ENCODE measurements at places on chromosomes 4 and X. TPM values are rescaled to one million over a fixed set of nuclear protein-coding genes. Genes with fewer than 3 reads are reported as not detected.

DNA sequence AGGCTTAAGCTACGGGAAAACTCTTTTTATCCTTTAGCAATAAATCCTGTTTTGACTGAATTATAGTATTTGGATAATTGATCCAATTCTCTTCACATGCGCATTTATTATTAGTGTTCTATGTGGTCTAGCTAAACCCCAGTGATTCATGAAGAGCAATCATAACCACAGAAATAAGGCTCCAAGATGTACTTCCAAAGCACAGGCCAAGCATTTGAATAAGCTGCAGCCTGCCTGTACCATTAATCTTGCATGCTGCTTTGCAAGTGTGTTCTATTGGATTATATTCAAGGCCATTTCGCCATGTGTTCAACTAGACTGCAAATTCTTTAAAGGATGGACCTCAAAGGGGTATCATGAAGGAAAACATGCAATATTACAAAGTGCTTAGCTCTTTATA, 385.2 kb upstream of the FAT1 start:
- no peaks in the 10 kb centered on the region for H3K27me3 ChIP-seq
- H3K36me3 ChIP-seq: no peaks in the 10 kb centered on the region
- no peak overlapping the region for H3K27ac ChIP-seq
- H3K4me1 ChIP-seq: no peaks in the 10 kb centered on the region

GRCh38 chr4:589219-589963, 13.3 kb upstream of the TMEM271 start:
- H3K27ac ChIP-seq: no peak overlapping the region
- no peaks in the 10 kb centered on the region for H3K36me3 ChIP-seq

- peaks cover 16% of the 10 kb centered on the region for H3K4me1 ChIP-seq
- H3K27ac ChIP-seq: no peak overlapping the region
- DNase-seq: no peak
- H3K27me3 ChIP-seq: peaks cover 25% of the 10 kb centered on the region
Observed at GRCh38 chr4:4675051-4675581, 133.3 kb upstream of the STX18 start.

GRCh38 chr4:40515037-40515397, 114.6 kb downstream of the RBM47 start:
- no peak for DNase-seq
- peak overlapping the region; percentile 79 for H3K4me3 ChIP-seq
- peaks cover 46% of the 10 kb centered on the region for H3K4me1 ChIP-seq
- peak overlapping the region; percentile 96 for H3K27ac ChIP-seq

GRCh38 chr4:84971319-84971932, 4.9 kb upstream of the WDFY3 start:
- no peak for DNase-seq
- H3K4me3 ChIP-seq: no peak overlapping the region
- H3K27ac ChIP-seq: no peak overlapping the region
- no peaks in the 10 kb centered on the region for H3K36me3 ChIP-seq
- no peaks in the 10 kb centered on the region for H3K27me3 ChIP-seq
- peaks cover 9% of the 10 kb centered on the region for H3K4me1 ChIP-seq

DNA sequence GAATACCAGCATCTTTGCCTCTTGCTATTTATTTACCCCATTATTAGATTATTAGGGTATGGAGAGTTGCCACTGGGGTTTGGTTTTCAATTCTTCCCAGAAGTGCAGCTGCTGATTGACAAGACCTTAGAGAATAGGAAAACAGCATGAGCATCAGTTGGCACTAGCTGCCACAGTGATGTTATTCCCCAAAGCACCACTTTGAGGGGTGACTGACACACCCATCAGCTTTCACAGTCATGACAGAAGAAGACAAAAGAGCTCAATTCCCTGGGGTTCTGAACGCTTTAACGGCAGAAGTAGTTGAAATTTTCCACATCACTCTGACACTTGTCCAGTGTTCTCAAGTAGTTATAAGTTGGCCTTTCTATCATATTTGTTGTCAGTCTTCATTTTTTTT, 55.0 kb upstream of the NR3C2 start:
- no peaks in the 10 kb centered on the region for H3K4me1 ChIP-seq
- no peaks in the 10 kb centered on the region for H3K27me3 ChIP-seq
- no peak overlapping the region for H3K4me3 ChIP-seq
- H3K27ac ChIP-seq: no peak overlapping the region

DNA sequence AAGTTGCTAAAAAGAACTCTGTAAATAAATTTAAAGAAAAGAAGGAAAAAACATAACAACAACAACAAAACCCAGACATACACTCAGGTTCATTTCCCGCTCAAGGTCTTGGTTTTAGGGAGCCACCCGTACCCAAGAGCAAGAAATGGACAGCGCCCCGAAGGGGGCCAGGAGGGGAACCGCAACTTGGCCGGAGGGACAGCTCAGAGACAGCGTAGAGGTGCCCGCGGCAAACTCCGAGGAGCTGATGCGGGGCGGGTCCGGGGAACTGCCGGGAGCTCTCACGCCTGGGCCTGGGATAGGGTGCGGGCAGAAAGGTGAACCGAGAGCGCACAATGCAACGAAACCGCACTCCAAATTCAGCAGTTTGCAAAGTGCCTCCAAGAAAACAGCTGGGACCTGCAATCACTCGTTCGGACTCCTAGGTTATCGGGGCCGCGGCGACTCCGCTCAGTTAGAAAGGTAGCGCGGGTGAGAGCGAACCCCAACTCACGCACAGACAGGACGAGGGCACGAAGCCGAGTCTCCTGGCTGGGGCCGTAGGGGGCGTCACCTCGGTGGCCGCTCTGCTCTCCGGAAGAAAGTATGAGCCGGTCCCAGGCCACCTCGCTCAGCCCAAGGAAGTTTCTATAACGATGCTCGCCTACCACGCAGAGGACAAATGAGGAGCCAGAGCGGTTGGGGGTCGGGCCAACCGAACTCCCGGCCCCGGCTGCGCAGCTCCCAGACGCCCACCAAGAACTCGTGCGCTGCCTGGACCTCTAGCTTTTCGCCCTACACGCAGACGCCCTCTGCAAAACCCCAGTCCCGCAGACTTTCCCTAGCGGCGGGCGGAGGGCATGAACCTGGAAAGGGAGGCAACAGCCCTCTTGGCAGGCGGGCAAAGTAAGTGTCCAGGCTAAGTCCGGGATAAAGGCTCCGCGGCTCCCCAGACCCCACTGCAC, 1.4 kb downstream of the NDNF start:
- DNase-seq: peak; percentile 49
- H3K27ac ChIP-seq: peak overlapping the region; percentile 8

DNA sequence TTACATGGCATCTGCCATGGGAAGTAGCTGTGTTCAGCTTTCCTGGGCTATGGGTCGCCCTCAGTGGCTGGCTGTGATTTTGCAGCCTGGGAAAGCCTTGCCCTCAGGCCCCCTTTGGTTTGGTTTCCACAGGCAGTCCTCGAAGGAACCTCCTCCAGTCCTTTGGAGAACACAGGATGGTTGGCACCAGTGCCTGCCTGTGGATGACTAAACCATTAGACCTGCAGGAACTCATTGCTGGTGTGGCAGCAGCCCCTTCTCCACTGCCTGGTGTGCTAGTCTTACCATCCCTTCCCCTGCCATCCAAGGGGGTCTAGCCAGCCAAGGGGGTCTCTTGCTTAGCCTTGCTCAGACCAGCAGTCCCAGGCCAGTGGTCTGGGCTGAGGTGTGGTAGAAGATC, 71.4 kb upstream of the PJA1 start:
- H3K4me3 ChIP-seq: no peak overlapping the region
- H3K36me3 ChIP-seq: no peaks in the 10 kb centered on the region
- no peaks in the 10 kb centered on the region for H3K27me3 ChIP-seq
- DNase-seq: no peak
- H3K27ac ChIP-seq: no peak overlapping the region
- H3K4me1 ChIP-seq: no peaks in the 10 kb centered on the region

DNA sequence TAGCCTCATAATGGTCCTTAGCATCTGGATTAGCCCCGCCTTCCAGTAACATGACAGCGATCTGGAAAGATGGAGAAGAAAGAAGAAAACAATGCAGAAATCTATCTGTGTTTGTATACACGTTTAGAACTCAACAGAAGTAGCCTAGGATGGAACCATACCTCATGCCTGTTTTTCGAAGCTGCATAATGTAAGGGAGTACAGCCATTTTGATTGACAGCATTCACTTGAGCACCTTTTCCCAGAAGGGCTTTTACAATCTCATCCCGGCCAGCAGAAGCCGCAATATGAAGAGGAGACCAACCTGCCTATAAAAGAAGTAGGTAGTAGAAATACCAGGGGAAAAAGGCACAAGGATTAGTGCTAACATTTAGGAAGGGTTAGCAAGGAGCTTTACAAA, 3.5 kb downstream of the PSMD10 start:
- H3K27ac ChIP-seq: no peak overlapping the region
- H3K4me3 ChIP-seq: no peak overlapping the region
- H3K36me3 ChIP-seq: peaks cover 12% of the 10 kb centered on the region
- peaks cover 10% of the 10 kb centered on the region for H3K4me1 ChIP-seq

GRCh38 chr4:143343276-143343831, 6.7 kb downstream of the GAB1 start:
- H3K27ac ChIP-seq: no peak overlapping the region
- H3K27me3 ChIP-seq: no peaks in the 10 kb centered on the region
- H3K36me3 ChIP-seq: no peaks in the 10 kb centered on the region

CLCN4 gene
- total RNA-seq: 15.2 TPM

STARD8 gene
- total RNA-seq: 1.00 TPM

RAB40AL gene
- total RNA-seq: 1.1 TPM

MAGEB3 gene
- 0.26 TPM for total RNA-seq

IGFBP7 gene
- total RNA-seq: 8.4 TPM
